ENCODE measurements at places on chromosomes 13 and 19.

DNA sequence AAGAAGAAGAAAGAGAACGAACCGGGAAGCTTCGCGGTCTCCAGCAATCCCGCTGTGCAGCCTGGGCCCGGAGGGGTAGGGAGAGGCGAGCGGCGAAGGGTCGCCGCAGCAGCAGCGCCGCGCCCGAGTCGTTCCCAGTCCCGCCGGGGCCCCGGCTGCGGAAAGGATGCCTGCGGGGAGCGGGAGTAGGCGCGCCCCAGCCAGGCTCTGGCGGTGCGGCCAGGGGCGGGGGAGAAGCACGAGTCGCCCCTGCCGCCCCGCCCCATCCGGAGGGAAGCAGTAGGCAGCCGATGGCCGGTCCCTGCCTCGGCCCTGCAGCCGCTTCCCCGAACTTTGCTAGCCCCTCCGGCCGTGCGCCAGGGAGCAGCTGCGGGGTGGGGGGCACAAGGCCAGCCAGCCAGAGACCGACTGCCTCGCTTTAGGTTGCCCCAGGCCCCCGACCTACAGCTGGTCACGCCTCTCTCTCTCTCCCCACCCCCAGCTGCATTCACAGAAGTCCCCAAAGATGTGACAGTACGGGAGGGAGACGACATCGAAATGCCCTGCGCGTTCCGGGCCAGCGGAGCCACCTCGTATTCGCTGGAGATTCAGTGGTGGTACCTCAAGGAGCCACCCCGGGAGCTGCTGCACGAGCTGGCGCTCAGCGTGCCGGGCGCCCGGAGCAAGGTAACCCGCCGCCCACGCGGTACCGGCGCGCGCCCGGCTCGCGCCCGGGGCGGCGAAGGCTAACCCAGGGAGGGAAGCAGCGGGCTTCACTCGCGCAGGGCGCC, 1.1 kb downstream of the VSTM2B start:
- DNase-seq, result no peak

DNA sequence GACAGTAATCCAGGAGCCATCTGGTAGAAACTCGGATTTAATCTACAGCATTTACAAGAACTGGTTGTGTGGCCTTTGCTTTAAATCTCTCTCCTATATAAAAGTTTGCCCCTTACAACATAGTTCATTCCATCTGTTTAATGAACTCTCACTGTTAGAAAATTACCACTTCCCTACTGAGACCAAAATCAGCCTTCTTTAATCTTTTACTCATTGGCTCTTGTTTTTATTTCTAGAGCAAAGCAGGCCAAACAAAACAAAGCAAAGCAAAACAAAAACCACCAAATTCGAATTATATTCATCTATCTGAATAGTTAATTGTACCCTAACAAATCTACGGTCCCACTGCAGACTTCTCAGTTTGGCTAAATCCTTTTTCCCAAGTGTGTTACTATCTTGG, 127.0 kb downstream of the UGGT2 start:
- no peak for DNase-seq

DNA sequence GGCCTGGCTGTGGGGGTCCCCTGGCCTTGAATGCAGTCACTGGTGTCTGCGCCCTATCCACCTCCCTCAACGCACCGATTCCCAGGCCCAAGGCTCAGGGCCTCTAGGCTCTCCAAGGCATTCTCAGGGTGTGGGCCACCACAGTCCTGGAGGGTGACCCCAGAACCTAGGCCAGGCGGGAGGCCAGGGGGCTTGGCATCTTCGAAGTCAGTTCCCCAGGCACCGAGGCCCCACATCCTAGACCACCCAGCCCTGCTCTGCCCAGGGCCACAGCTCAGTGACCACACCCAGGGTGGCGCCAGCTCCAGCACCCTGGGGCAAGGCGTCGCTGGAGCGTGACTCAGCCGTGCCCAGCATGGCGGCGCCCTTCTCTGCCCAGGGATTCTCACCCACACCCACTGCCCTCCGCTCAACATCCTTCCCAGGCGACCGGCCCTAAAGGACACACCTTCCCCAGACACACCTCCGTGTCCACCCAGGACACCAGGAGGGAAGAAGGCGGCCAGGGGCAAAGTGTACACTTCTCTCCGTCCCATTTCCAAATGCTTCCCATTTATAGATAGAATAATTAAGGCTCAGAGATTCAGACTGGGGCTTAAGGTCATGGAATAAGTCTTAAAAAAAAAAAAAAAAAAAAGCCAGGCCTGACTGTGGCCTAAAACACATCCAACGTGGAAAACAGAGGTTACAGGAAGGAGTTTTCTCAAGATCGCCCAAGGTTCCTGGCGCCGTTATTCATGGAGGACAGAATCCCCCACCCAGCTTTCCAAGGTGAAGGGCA, 36.4 kb upstream of the NANOS3 start:
- DNase-seq, result no peak

- DNase-seq, result no peak
These were observed 39.6 kb downstream of the LTBP4 start for GRCh38 chr19:40640744-40641143.

- no peak for DNase-seq
These were observed 2.8 kb downstream of the RSPH6A start for GRCh38 chr19:45812297-45812696.

- no peak for DNase-seq
These were observed 9.6 kb upstream of the TPM4 start for GRCh38 chr19:16066611-16067104.

DNA sequence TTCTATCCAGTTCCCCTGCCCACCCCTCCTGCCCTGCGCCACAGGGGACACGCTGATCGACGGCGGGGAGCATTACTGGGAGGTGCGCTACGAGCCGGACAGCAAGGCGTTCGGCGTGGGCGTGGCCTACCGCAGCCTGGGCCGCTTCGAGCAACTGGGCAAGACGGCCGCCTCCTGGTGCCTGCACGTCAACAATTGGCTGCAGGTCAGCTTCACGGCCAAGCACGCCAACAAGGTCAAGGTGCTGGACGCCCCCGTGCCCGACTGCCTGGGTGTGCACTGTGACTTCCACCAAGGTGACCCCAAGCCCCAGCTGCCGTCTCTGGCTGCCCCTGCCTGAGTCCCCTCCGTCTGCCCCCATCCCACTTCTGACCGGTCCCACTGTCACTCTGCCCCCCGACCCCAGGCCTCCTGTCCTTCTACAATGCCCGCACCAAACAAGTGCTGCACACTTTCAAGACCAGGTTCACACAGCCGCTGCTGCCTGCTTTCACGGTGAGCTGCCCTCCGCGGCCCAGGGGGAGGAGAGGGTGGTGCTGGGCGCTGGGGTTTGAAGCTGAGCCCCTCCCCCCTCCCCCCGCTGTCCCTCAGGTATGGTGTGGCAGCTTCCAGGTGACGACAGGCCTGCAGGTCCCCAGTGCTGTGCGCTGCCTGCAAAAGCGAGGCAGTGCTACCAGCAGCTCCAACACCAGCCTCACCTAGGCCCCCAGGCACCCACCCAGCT, 15.5 kb downstream of the STAP2 start:
- DNase-seq, result peak; percentile 59

GRCh38 chr13:29749401-29750182, 100.8 kb downstream of the UBL3 start:
- no peak for DNase-seq

GRCh38 chr19:48780631-48781391, 25.5 kb downstream of the FGF21 start:
- DNase-seq, result no peak

Measured in left lobe of liver (tissue), 2 donors.